ENCODE measurements at places on chromosomes 5 and 9.

DNA sequence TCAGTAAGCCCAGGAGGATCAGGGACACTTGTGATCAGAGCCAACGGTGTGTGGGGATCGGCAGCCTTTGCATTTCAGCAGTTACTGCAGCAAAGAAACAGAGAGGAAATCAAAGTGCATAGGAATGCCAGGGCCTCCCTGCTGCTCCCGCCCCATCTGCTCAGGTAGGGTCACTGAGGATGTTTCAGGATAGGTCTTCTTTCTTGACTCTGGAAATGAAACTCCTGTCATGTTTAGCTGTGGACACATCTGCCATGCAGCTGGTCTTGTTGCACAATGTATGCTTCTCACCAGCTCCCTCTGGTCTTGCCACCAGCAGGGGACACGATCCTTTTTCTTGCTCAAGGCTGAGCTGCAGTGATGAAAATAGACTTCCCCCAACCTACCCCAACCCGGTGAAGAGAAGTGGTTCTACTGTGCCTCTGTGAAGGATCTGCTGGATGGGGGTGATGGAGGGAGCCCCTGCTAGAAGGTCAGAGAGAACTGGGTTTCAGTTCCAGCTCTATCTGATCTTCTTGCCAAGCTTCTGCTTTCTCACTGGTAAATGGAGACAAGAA is 185.2 kb upstream of the KLF4 start:
- no peaks in the 10 kb centered on the region for H3K27me3 ChIP-seq
- DNase-seq, result no peak
- H3K4me3 ChIP-seq, result no peak overlapping the region
- H3K4me1 ChIP-seq, result no peaks in the 10 kb centered on the region
- no peaks in the 10 kb centered on the region for H3K36me3 ChIP-seq

- peak overlapping the region; percentile 69 for H3K27ac ChIP-seq
- DNase-seq, result no peak
- peaks cover 75% of the 10 kb centered on the region for H3K4me1 ChIP-seq
These were observed 6.2 kb downstream of the IRF1 start for GRCh38 chr5:132484391-132484725.

DNA sequence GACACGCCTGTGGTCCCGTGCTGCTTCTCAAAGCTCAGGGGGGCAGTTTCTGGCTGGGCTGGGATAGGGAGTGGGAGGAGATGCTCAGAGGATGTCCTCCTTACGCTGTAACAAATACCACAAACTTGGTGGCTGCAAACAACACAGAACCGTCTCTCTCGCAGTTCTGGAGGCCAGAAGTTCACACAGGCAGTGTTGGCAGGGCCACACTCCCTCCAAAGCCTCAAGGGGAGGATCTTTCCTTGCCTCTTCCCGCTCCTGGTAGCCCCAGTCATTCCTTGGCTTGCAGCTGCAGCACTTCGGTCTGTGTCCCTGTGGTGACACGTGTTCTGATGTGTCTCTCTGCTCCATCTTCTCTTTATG is 10.4 kb upstream of the ORM1 start:
- no peak overlapping the region for H3K4me3 ChIP-seq
- H3K36me3 ChIP-seq, result no peaks in the 10 kb centered on the region
- peaks cover 9% of the 10 kb centered on the region for H3K27me3 ChIP-seq

- no peak overlapping the region for H3K27ac ChIP-seq
- H3K36me3 ChIP-seq, result no peaks in the 10 kb centered on the region
- no peaks in the 10 kb centered on the region for H3K4me1 ChIP-seq
- peaks cover 40% of the 10 kb centered on the region for H3K27me3 ChIP-seq
These were observed 86.0 kb downstream of the PAX5 start for GRCh38 chr9:36948051-36948450.

DNA sequence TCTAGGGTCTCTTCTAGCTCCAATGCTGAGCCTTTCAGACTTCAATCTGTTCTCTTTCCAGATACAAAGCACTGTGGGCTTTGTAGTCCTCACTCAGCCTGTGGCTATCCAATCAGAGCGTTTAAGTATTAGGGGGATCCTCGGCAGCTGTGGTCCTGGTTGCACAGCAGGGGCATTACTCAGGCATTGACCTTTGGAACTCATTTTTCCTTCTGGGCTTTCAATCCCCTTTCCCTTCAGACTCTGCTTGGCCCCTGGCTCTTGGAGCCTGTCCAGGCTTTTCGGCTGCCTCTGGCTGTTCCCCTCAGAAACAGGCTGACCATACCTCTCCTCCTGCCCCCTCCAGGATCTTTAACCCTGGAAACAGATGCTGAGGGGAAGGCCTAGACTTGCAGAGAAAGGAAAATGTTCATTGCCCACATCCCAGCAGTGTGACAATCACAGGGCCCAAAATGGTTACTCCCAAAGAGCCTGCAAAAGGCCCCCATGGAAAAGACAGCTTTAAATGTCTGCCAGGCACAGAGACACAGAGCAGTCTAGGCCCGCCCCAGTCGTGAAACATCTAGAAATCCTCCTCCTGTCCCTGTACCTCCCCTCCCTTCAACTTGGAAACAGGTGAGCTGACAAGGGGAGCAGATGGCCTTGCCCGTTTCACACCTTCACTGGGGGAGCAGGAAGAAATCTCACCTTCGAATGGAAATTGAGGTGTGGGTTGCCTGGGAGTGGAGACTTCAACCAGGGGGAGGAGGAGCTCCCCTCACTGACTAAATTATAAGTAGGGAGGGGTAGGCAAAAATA is 13.7 kb downstream of the C1QTNF2 start:
- H3K4me3 ChIP-seq, result no peak overlapping the region
- no peak for DNase-seq
- H3K27ac ChIP-seq, result no peak overlapping the region
- H3K4me1 ChIP-seq, result no peaks in the 10 kb centered on the region
- H3K36me3 ChIP-seq, result no peaks in the 10 kb centered on the region

DNA sequence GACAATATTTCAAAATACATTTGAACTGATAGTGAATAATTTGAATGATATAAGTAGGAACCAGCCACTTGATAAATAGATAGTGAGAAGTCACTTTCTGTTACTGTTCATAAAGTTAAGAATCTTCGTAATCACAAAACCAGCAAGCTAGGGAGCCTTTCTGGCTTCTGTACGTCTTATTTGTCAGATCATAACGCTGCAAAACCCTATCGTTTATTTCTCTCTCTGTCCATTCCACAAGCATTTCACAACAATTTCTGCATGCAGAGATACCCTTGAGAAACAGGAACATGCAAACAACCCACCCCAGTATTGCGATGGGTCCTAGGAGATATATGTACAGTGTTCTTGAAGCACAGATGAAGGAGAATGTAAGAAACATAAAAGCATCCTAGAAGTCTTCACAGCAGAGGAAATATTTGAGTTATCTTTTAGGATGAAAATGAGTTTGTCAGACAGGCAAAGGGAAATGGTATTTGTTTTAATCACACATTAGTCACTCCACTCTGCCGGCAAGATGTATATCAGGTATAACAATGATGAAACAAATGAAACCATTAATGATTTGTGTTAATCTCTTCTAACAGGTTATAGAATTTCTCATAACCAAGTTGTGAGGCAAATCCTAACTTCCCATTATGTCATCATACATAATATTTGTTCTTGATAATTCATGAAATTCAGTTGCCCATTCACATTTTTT is 668.7 kb upstream of the FTMT start:
- no peak overlapping the region for H3K27ac ChIP-seq
- no peaks in the 10 kb centered on the region for H3K36me3 ChIP-seq
- H3K27me3 ChIP-seq, result no peaks in the 10 kb centered on the region
- H3K4me1 ChIP-seq, result no peaks in the 10 kb centered on the region

DNA sequence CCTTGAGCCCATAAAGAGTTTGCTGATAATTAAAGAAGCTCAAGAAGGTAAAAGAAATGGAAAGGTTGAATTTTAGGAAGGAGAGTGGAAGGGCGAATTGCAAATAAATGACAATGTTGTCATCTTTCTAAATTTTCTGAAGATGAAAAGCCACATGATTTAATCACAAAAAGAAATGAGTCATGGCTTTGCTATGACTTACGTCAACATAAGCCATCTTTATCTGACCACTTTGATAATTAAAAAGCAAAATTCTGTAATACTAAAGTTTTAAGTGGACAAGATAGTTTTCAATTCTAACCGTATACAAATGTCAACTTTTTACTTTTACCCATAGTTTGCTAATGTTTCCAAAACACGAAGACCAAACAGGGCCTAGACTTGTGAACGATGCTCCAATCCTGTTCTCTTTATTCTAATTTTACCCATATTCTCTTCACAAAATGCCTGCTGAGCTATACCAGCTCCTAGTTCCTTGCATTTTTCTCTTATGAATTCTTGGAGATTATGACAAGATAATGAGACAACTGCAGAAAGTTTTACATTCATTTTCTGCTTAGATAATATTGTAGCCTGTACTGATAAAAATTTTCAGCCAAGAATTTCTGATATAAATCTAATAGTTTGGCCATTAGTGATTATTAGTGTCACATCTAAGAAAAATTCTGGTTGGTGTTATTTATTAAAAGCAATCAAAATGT is 21.8 kb upstream of the PRUNE2 start:
- no peaks in the 10 kb centered on the region for H3K4me1 ChIP-seq
- DNase-seq, result no peak
- H3K27me3 ChIP-seq, result peaks cover 4% of the 10 kb centered on the region
- H3K36me3 ChIP-seq, result no peaks in the 10 kb centered on the region

GRCh38 chr9:38621434-38622287 is 1.3 kb upstream of the ANKRD18A start:
- no peaks in the 10 kb centered on the region for H3K36me3 ChIP-seq
- peak overlapping the region; percentile 37 for H3K27ac ChIP-seq
- H3K4me1 ChIP-seq, result peaks cover 17% of the 10 kb centered on the region
- peak overlapping the region; percentile 73 for H3K4me3 ChIP-seq

DNA sequence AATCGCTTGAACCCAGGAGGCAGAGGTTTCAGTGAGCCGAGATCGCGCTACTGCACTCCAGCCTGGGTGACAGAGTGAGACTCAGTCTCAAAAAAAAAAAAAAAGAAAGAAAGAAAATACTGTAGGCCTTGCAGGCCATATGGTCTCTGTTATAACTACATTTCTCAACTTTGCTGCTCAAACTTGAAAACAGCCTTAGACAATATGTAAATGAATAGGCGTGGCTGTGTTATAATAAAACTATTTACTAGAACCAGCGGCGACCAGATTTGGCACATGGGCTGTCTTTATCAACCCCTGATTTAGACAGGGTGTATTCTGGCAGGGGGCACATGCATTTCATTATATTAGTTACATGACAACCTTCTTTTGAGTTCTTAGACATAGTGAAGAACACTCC is 130.0 kb downstream of the C9orf152 start:
- H3K36me3 ChIP-seq, result peaks cover 24% of the 10 kb centered on the region
- H3K4me3 ChIP-seq, result no peak overlapping the region
- no peak for DNase-seq
- no peak overlapping the region for H3K27ac ChIP-seq
- no peaks in the 10 kb centered on the region for H3K27me3 ChIP-seq

DNA sequence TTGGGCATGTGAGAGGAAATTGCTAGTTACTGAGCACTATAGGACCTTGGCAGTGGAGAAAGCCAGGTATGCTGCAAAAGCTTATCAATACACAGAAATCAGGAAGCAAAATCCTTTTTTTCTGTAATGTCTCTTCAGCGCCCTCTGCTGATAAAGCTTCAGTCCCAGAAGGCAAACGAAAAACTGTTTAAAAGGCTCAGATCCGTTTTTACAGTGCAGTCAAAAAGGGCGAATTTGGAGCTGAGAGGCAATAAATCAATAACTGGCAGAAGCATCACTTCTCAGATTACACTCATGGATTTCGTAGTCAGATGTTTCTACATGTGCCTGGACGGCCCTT is 1.1 kb upstream of the MAN2A1 start:
- H3K4me3 ChIP-seq, result peak overlapping the region; percentile 88
- peaks cover 35% of the 10 kb centered on the region for H3K4me1 ChIP-seq
- DNase-seq, result peak; percentile 45
- H3K27me3 ChIP-seq, result no peaks in the 10 kb centered on the region

DNA sequence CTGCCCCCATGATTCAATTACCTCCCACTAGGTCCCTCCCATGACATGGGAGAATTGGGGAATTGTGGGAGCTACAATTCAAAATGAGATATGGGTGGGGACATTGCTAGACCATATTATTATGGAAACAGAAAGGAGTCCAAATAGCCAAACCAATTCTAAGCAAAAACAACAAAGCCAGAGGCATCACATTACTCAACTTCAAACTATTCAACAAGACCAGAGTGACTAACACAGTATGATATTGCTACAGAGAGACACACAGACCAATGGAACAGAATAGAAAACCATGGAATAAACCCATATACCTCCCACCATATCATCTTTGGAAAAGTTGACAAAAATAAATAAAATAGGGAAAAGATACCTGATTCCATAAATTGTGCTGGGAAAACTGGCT is 710.5 kb upstream of the CDH9 start:
- no peak for DNase-seq
- H3K36me3 ChIP-seq, result no peaks in the 10 kb centered on the region
- no peak overlapping the region for H3K27ac ChIP-seq
- H3K27me3 ChIP-seq, result no peaks in the 10 kb centered on the region
- no peaks in the 10 kb centered on the region for H3K4me1 ChIP-seq

- H3K4me3 ChIP-seq, result no peak overlapping the region
- H3K36me3 ChIP-seq, result no peaks in the 10 kb centered on the region
- peaks cover 74% of the 10 kb centered on the region for H3K27me3 ChIP-seq
- peaks cover 24% of the 10 kb centered on the region for H3K4me1 ChIP-seq
These were observed 2.2 kb downstream of the NXNL2 start for GRCh38 chr9:88536951-88537760.

DNA sequence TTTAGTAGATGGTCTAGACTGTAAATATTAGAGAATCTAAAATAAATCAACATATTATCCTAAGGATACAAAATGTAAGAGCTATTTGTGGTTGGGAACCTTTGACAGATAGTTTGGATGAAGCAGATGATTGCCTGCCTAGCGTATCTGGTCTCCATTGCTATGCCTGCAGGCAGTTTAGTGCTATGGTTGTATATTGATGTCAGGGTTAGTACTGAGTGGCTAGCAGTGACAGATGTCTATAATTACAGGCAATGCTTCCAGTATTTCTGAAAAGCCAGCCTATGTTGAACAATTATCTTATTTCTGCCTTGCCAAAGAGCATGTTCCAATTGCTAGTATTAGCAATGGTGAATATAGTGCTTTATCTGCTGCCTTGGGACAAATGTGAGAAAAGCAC is 151.3 kb upstream of the TLX3 start:
- no peak overlapping the region for H3K4me3 ChIP-seq
- H3K4me1 ChIP-seq, result no peaks in the 10 kb centered on the region
- H3K27me3 ChIP-seq, result peaks cover 3% of the 10 kb centered on the region
- H3K27ac ChIP-seq, result no peak overlapping the region
- DNase-seq, result no peak

DNA sequence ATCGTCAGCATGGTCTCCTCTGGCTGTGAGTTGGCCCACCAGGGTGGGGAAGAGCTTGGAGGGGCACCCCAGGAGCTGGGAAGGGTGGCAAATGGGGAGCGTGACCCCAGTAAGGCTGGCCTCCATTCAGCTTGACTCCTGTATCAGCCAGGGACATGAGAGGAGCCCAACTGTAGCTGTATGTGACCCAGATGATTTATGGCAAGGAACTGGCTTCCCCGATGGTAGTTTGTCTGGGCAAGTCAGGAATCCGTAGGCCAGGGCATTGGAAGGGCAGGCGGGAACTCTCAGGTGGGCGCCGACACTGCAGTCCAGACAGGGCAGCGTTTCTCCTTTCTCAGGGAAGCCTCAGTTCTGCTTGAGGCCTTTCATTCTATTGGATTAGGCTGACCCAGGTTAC is 2.3 kb downstream of the SLC34A1 start:
- no peaks in the 10 kb centered on the region for H3K36me3 ChIP-seq
- H3K4me3 ChIP-seq, result no peak overlapping the region
- peaks cover 54% of the 10 kb centered on the region for H3K4me1 ChIP-seq
- peaks cover 55% of the 10 kb centered on the region for H3K27me3 ChIP-seq

GRCh38 chr5:151318850-151319732 is 15.5 kb upstream of the SLC36A3 start:
- H3K4me1 ChIP-seq, result no peaks in the 10 kb centered on the region
- H3K27ac ChIP-seq, result no peak overlapping the region
- H3K27me3 ChIP-seq, result peaks cover 21% of the 10 kb centered on the region
- no peaks in the 10 kb centered on the region for H3K36me3 ChIP-seq

Measured in activated naive CD4-positive, alpha-beta T cell treated with anti-CD3 and anti-CD28 coated beads, Interleukin-2, amount 10 ng/mL, durations not matched to agents 7 days and 5 days (primary cell).